Frontal cortex (tissue), 4 donors: ENCODE measurements at places on chromosomes 2 and 18. TPM values are rescaled to one million over a fixed set of nuclear protein-coding genes. Genes with fewer than 3 reads are reported as not detected.
A peak's percentile ranks its signal among the peaks of the same experiment; 100 is the strongest.

MZT2A gene
- total RNA-seq: 40.4 TPM

SATB2 gene
- 440 TPM for total RNA-seq

NPHP1 gene
- total RNA-seq: 7.3 TPM

SLC66A3 gene
- total RNA-seq: 7.3 TPM

SGO2 gene
- 2.9 TPM for total RNA-seq

UGT1A4 gene
- not detected for total RNA-seq

- no peak for DNase-seq
Measured at GRCh38 chr18:489244-490023, 11.1 kb downstream of the COLEC12 start.

DNA sequence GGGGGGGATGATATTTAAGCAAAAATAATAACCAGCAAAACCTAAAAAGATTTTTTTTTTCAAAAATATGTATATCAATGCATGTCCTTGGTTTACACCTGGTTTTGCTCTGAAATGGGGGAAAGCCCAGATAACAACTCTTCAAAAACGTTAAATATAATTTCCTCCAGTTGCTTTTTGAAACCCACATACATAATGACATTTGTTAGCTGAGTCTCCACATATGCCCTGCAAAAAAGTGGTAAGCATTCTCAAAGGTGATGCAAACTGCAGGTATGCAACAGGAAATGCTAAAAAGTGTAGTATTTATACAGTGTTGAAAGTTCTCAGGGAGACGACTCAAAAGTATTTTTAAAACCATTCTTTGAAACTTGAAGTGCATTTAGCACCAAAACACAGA is 258.6 kb downstream of the ZEB2 start:
- DNase-seq: no peak

GRCh38 chr2:19350678-19351401 is 7.6 kb downstream of the OSR1 start:
- DNase-seq: no peak

DNA sequence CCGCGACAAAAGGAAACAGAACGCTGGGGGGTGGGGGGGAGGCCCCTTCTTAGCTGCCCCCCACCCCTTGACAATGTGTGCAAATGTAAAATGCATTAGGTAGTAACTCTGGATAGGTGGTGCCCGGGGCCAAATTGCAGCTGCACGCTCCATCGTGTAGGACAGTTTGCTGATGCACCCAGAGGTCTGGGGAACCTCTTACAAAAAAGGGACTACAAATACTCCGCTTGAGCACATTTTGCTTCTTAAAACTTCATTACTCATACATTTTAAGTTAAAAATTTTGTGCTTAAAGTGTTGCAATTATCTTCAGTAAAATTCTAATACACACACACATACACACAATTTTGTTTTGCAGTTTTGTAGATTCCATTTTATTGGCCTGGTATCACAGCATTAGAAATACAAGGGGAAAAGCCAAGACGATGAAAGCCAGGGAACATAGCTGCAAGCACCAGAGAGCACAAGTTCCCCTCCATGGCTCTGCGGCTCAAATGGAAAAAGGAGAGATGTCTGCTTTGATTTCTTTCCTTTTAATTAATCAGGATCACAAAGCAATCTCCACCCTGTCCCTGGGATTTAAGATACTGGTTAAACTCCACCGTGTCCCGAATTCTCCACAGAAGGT is 582.1 kb downstream of the ZEB2 start:
- DNase-seq: no peak

DNA sequence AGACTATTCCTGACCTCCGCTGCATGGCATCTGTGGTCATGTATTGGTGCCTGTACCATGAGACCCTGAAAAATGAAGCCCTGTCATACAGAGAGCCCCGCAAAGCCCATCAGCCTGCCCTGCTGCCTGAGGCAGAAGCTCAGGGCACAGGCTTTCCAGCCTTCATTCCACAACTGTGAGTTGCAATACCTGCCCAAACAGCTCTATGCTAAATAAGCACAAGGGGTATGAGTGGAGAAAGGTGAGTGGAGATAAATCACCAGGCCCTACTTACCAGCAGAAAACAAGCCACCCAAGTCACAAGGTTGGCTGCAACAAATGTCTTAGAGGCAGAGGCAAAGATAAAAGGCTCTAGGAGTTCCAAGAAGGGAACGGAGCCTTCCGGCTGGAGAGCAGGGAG is 277.4 kb downstream of the TNS1 start:
- no peak for DNase-seq

DNA sequence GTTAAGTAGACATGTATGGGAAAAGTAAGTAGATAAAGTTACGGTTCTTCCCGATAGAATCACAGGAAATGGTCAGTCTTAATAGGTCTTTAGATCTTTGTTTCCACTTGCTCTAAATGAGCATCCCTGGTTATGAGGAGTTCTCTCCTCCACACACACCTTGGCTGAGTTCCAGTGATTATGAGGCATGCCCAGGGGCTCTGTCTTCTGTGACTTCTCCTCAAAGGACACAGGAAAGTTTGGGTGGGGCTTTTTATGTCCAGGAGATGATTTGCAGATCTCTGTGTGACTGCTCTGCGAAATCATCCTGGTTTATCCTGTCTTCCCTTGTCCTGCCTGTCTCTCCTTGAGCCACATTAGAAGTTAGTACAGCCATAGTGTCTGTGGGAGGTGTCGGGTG is 83.9 kb upstream of the EML6 start:
- DNase-seq: no peak

DNA sequence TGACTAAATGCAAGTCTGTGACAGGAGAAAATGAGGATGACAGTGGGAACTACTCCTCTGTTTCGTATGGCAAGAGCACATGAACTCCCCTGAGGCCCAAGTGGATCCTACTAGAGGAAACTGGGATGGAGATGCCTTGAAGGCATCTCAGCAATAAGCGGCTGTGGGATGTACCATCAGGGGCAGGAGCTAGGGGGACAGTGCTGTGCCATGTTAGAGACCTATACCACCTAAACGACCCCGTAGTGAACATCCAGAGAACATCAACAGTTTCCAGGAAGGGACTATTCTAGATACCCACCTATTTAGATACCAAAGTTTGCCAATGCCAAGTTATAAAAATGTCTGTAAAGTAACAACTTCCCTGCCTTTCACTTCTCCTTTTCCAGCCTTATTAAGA is 860.8 kb upstream of the ACVR2A start:
- DNase-seq: no peak

- no peak for DNase-seq
Measured at GRCh38 chr2:231951452-231952035, 10.0 kb upstream of the DIS3L2 start.

DNA sequence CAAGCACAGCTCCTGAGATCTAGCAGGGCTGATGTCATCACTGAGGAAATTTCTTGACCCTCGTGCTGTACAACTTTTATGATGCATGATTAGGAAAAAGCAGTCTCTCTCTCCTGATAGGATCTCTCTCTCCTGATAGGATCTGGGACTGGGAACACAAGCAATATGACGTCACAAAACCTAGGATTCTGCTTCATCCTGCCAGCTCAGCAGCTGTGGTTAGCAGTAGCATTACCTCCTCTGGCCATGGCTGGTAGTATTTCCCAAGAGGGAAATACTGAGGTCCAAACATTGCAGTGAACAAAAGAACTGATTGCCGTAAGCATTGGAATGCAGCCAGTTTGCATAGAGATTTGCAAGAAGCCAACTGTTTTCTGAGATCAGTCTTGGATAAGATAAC is 521.2 kb upstream of the POU3F3 start:
- DNase-seq: no peak

DNA sequence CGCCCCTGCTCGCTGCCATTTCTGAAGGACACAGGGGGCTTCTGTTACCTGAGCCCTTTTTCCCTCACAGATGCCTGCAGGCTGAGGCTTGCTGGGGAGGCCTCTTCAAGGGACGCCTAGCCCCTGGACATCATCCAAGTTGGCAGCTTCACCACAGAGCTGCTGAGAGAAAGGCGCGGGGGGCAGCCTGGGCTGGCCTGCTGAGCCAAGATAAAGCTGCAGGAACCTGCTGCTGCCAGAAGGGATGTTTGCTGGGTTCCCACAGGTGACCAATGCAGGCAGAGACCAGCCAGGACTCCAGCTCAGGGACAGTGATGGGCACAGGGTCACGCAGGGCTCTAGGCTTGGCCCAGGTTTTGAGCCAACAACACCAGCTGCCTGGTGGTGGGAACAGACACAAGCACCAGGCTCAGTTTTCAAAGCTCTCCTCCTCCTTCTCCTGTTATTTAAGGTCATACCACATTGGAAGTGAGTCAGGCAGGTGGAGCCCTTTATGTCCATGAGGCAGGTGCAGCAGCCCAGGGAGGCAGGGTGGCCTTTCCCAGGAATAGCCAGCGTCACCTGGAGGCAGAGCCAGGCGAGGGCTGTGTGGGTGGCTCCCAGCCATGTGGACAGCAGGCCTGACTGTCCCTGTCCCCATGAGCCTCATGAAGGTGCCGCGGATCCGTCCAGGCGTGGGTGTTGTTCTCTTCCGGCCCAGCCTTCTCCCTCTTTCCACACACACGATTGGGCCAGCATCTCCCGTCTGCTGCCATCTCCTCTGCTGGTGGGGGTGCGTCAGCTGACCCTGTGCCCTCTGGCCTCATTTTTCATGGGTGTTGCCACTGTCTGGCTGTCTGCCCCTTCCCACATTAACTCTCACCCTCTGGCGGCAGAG is 515.5 kb upstream of the MYT1L start:
- no peak for DNase-seq

DNA sequence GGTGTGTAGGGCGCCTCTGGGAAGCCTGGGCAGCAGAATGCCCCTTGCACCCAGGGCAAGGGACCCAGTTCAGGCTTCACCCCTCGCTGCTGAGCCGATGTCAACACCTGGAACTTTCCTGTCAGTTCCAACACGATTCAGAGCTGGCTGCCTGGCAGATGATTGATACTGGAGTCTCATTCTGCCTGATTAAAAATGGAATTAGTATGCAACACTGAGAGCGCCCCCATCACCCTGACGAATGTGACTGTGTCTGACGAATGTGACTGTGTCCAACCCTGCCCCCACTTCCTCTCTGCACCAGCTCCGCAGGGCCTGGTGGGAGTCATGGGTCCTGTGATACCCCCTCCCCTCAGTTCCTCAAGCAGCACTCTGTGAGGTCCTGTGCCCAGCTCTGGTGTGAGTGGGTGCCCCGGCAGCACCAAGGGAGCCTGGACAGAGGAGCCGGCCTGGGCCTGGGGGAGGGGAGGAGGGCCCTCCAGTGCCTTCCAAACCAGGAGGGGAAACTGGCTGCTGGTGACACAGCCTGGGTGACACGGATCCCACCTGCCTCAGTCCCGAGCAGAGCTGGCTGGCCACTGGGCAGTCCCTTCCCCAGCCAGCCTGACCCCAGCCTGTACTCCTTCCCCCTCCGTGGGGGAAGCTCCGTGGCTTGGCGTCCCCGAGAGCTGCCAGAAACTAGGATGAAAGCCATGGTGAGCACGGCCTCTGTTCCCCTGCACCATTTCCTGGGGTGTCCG is 41.4 kb upstream of the ALPP start:
- DNase-seq: no peak

- peak; percentile 69 for DNase-seq
Measured at GRCh38 chr2:72887032-72887739, at the start of gene SPR. Gene SPR (plus strand): TSS chr2:72887408. CDS start chr2:72887433, 25 bp downstream.

GRCh38 chr2:202307690-202308089 is 42.1 kb downstream of the NOP58 start:
- DNase-seq: no peak

DNA sequence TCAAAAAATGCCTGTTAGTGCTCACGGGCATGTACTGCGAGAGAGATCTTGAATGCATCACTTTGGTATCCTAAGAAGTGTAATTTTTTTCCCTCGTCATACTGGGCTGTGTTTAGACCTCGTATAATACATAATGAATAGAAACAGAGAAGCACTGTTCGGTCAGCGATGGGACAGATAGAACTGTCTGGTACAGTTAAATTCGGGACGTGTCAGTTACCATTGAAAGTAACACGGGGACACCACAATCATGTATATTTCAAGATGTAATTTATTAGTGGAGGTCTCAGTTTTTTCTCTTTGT is 1.8 kb downstream of the PKP4 start:
- peak; percentile 30 for DNase-seq

DNA sequence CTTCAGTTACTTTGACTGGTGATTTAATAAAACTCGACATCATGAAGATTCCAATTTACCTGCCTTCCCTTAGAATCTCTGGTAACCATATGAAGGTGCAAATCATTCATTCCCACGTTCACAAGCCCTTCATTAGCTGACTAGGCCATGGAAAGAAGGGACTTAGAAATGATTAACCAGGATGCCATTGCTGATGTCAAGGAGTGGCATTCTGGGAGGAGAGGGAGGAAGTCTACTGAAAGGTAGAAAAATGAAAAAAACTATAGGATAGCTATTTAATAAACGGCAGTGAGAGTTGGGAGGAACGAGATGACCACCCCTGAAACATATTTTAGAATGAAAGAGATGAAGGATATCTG is 1.4 kb downstream of the ATIC start:
- DNase-seq: no peak

GRCh38 chr18:49569724-49570123 is 7.9 kb downstream of the LIPG start:
- no peak for DNase-seq
